ENCODE measurements at places on chromosomes 12 and 14.

DNA sequence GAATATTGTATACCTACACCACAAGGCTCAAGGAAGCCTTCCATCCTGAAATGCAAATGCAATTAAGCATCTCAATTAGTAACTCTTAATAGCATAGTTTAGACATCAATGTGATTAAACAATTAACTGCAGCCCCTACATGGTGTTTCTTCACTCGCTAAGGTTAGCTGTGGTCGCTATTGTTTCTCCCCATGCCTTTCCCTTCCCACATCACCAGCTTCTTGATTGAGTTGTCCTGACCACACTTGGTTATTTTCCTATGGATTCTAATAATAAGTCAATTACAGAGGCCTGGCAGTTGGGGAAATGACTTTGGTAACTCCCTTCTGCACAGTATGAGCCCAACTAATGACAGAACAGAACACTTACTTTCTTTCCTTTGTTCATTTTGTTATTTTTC lies 265.0 kb downstream of the ADAMTS20 start:
- ATAC-seq, result no peak

DNA sequence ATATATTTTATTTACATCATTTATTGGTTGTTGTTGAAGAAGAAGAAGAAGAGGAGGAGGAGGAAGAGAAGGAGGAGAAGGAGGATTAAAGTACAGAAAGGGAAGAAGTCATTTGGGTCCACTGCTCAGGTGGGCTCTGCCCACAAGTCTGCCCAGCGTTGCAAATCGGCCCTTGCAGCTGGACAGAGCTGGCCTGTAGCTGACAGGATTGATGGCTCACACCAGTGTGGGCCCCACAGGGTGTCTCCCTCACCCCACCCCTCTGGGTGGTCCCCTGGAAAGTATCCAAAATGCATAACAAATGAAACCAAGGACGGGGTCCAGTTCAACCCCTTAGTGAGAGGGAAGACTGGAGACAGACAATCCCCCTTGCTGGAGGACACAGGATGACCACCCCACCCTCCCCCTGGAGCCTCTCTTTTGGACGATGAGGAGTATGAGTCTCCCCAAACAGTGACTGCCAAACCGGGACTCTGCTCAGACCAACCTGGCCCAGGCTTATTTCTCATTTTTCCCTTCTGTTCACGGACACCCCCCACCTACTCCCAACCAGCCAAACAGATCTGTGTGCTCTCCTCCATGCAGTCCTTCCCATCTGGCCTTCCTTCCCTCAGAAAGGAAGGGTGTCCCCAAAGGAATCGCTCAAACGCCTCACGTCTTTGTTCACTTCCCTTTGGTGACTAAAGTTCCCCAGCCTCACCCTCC lies 17.7 kb downstream of the DPF3 start:
- no peak for ATAC-seq

GRCh38 chr12:113893221-113893620 lies 72.9 kb downstream of the RBM19 start:
- no peak for ATAC-seq

GRCh38 chr12:94566345-94566744 lies 84.0 kb downstream of the TMCC3 start:
- no peak for ATAC-seq

- no peak for ATAC-seq
Measured at GRCh38 chr12:69150083-69150795, 89.1 kb upstream of the CPSF6 start.

DNA sequence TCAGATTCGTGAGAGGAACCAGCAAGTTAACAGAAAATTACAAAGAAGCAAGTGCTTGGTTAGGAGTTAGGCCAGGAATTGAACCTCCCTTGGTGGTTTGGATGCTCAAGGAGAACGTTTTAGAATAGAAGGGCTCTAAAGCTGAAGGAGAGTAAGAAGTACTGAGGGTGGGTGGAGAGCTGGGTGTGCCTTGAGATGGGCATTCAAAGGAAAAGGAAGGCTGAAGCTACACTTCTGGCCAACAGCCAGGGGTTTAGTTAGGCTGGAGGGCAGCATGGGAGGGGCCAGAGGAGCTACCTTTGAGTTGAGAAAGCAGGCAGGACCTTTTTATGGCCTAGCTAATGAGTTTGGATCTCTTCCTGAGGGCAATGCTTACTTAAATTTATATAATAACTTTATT lies 421.2 kb downstream of the CCDC91 start:
- no peak for ATAC-seq

DNA sequence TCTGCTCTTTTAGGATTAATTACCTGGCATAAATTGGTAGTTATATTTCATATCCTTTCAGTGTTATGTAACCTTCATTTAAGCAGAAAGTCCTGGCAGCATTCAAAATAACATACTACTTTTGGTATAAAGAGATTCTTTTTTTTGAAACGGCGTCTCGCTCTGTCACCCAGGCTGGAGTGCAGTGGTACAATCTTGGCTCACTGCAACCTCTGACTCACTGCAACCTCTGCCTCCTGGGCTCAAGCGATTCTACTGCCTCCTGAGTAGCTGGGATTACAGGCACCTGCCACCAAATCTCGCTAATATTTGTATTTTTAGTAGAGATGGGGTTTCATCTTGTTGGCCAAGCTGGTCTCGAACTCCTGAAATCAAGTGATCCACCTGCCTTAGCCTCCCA lies 9.2 kb downstream of the KTN1 start:
- no peak for ATAC-seq

DNA sequence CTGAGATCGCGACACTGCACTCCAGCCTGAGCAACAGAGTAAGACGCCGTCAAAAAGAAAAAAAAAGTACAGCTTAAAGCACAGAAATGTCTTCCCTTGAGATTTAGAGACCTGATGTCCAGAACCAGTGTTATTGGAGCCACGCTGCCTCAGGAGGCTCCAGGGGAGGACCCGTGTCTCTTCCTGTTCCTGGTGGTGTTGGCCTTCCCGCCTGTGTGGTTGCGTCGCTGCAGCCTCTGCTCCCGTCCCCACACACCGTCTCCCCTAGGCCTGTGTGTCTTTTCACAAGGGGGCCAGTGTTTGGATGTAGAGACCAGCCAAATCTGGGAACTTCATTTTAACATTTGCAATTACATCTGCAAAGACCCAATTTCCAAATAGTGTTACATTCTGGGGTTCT lies 8.6 kb upstream of the FBRSL1 start:
- ATAC-seq, result no peak

DNA sequence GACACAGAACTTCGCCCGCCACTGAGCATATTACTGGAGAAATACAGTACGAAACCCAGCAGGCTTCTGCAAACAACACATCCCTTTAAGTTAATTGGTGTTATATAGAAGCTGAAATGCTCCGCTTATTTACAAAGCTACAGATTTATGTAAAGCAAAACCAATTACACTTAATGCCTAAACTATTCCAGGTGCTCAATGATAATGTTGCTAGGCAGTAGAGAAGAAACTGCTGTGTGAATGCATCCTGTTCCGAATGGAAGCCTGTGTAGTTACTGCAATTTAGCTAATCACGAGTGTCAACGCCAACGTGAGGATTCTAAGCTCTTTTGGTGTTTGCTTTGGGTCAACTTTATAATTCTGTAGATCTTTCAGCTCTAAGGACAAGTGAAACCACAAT lies 89.8 kb downstream of the SLC15A5 start:
- ATAC-seq, result no peak

GRCh38 chr12:65121049-65121955 lies at the start of gene WIF1:
Gene WIF1 (minus strand): TSS chr12:65121305. CDS start chr12:65121191, 114 bp downstream.
- peak; percentile 58 for ATAC-seq

DNA sequence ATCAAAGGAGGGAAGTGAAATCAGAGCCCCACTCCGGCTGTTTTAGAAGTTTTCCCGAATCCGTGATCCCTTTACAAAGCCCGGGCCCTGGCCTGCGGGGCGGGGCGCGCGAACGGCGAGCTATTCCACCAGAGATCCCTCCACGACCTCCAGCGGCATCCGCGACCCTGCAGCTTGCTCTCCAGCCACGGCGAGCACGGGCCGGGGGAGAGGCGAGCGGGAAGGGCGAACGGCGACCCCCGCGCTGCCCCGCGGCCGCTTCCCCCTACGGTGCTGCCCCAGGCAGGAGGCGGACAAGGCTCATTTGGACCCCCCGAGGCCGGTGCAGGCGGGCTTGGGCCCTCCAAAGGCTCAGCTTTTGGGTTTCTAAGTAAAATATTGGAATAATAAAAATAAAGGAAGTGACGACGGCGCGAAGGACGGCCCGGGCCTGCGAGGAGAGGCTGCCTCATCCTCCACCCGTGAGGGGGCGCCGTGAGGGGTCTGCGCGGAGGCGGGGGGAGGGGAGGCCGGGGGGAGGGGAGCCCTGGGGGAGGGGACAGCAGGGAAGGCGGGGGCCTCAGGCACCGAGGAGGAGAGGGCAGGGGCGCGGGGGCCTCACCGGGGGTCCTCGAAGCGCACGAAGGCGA lies 613 bp downstream of the SRSF9 start:
- peak; percentile 27 for ATAC-seq

DNA sequence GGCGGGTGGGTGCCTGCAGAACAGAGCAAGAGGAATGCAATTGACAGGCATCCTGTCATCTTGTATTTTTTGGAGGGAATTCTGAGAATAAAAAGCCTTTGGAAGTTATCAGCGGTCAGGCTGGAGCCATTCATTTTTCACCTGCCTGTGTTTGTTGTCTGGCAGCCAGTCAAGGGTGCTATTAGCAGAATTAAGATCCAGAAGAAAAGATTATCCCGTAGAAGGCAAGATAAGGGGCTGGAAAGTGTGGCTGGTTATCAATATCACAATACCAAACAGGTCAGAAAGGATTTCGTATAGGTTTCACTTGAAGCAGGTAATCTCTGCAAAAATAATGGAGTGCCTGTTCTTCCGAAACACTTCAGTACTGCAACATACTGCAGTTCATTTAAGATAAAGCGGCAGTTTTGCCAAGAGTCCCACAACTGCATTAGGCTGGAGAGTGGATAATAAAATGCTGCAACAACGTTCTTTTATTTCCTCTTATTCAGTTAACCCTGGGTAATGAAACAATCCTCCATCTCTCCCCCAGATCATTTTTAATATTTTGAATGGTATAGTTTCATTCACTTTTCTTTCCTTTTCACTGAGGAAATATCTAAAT lies 171.2 kb upstream of the CDKN3 start:
- ATAC-seq, result no peak

DNA sequence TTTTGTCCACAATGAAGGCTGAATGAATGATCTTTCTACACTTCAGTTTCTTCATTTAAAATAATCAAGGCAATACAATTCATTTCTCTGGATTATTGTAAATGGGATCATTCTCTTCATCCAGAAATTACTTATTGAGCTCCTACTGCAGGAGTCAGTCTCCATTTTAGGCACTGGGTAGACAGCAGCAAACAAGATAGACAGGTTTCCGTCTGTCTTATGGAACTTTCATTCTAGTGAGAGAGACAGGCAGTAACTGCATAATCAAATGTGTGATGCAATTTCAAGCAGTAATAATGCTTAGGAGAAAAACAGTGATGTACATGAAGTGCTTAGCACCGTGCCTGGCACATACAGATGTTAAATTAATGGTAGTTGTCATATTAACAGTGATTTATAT lies 118.9 kb downstream of the SUDS3 start:
- ATAC-seq, result no peak

DNA sequence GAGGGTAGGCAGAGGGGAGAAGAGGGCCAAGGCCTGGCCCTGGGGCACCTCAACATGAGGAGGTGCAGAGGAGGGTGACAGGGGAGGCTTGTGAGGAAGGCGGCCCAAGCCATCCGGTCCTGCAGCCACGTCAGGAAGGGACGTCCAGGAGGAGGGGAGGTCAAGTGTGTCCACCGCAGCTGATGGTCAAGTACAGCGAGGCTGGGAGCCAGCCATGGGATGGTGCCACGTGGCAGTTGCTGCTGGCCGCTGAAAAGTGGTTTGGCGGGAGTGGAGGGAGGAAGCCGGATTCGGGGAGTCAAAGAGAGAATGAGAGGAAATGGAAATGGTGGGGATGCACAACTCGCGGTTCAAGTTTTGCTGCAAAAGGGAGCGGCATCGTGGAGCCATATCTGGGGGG lies 41.2 kb downstream of the PRIMA1 start:
- no peak for ATAC-seq

- no peak for ATAC-seq
Measured at GRCh38 chr14:101927859-101928258, 36.5 kb upstream of the DYNC1H1 start.

DNA sequence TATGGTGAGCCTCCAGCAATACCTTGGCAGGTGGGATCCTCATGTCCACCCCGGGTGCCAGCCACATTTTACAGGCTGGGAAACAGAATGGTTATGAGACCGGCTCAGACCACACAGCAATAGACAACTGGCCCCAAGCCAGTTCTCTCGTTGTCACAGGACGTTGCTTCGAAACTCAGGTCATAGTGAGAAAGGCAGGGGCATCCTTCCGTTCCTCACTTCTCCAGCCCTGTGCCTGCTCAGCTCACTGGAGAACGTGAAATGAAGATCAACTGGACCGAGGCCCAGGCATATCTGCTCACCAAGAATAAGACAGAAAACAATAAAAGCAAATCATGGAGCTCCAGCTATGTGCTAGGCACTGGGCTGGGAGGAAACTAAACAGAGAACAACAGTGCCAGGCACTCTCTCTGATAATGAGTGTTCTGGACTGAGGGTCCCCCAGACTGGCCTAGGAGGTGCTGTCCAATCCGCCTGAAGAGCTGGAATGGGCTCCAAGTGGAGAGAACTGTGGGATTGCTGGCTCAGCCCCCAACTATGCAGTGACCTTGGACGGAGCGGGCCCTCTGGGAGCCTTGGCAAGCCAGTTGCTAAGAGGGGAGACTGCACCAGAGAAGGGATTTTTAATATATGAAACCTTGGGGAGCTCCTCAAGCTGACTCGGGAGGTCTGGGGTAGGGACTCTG lies 18.8 kb upstream of the FAIM2 start:
- ATAC-seq, result no peak

DNA sequence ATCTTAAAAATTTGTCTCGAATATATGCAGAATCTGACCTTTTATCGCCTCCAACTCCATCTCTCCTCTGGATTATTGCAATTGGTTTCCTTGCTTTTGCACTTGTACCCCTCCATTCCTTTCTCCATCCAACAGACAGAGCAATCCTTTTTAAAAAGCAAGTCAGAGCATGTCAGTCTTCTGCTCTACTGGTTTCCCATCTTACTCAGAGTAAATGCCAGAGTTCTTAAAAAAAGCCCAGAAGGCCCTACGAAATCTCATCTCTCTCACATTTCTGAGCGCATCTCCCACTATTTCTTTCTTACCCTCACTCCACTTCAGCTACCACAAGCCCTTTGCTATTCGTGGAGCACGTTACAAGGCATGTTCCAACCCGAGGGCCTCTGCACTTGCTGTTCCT lies 236.9 kb upstream of the DDHD1 start:
- no peak for ATAC-seq

- ATAC-seq, result peak; percentile 42
Measured at GRCh38 chr14:93332397-93332852, 411 bp downstream of the BTBD7 start.

Data from activated CD4-positive, CD25-positive, alpha-beta regulatory T cell treated with anti-CD3 and anti-CD28 coated beads, Interleukin-2, amount 50 U/mL, for 24 hours (primary cell).